ENCODE measurements at places on chromosomes 7 and 10.

GRCh38 chr10:71742301-71743088 lies 22.9 kb upstream of the C10orf105 start:
- no peak for DNase-seq

DNA sequence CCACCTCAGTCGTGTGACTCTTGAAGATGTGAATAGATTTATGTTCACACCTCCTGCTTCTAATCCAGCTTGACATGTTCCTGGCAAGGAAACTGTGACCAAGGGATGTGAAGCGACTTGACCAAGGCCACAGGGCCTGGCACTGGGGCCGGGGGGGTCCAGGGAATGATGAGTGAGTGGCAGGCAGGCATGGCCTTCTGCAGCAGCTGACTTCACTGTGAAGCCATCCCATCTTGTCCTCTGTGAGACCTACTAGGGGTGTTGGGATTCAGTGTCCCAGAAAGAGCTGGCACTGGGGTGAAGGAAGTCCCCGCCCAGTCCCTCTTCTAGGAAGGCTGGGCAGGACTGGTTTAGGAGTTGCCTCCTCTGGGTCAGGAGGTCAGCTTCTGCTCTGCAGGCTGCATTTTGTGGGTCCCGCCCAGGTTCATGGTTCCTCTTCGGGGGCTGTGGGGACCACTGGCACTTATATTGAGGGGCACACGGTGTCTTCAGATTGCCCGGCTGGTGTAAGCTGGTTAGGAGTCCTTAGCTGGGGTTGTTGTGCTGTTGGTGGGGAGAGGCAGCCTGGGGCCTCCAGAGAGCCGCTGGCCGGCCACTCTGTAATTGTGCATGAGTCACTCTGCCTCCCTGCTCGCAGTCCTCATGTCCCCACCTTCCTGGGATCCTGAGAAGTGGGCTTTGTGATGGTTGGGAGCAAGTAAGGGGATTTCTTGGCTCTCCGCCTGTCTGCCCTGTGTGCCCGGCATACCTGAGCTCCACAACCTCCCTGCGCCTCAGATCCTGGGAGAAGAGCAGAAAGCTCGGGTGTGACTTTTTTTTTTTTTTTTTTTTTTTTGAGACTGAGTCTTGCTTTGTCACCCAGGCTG lies 11.0 kb downstream of the ZMIZ1 start:
- no peak for DNase-seq

DNA sequence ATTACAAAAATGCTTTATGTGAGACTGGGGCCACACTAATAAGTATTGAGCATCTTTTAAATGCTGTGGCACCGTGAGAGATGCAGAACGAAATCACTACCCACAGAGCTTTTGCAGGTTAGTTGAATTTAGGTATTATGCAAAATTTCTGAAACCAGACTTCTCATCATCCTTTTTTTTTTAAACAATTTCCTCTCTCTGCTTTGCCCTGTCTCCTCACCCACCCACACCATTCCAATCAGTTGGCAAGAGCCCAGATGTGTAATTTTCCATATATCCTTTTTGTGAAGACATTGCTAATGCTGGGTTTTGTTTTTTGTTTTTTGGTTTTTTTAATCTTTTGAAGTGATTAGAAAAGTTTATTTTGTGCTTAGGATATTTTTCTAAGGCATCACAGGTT lies 1.1 kb downstream of the YAE1 start:
- DNase-seq: no peak

- no peak for DNase-seq
Observed at GRCh38 chr7:17411922-17412321, 113.5 kb downstream of the AHR start.

DNA sequence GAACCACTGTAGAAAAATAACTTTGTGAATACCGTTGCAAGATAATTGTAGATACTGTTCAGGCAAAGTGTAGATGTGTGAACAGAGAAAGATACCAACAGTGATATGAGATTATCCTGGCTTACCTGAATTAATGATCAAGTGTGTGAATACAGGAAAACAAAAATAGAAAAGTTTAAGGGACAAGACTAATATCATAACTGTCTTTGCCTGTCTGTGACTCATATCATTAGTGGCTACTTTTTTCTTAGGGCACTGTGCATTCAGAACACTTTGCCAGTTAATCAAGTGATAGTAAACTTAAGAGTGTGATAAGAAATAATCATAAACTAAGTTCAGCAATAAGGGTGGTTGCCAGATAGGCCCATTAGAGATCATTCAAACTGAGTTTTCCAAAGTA lies 323.0 kb upstream of the LRGUK start:
- DNase-seq: no peak

- DNase-seq: no peak
Observed at GRCh38 chr10:126140746-126141273, 244.4 kb downstream of the FANK1 start.

- DNase-seq: no peak
Observed at GRCh38 chr10:7192831-7193361, 217.9 kb downstream of the SFMBT2 start.
